ENCODE measurements at places on chromosomes 7 and 10.

- DNase-seq = no peak
- H3K4me3 ChIP-seq = no peak overlapping the region
- no peaks in the 10 kb centered on the region for H3K36me3 ChIP-seq
- peaks cover 4% of the 10 kb centered on the region for H3K4me1 ChIP-seq
- H3K27me3 ChIP-seq = no peaks in the 10 kb centered on the region
These were observed 106.9 kb upstream of the BET1 start for GRCh38 chr7:94111009-94111408.

- H3K27ac ChIP-seq = peak overlapping the region; percentile 83
- H3K27me3 ChIP-seq = no peaks in the 10 kb centered on the region
- H3K4me3 ChIP-seq = peak overlapping the region; percentile 6
These were observed 8.8 kb downstream of the ADAP1 start for GRCh38 chr7:945556-946255.

DNA sequence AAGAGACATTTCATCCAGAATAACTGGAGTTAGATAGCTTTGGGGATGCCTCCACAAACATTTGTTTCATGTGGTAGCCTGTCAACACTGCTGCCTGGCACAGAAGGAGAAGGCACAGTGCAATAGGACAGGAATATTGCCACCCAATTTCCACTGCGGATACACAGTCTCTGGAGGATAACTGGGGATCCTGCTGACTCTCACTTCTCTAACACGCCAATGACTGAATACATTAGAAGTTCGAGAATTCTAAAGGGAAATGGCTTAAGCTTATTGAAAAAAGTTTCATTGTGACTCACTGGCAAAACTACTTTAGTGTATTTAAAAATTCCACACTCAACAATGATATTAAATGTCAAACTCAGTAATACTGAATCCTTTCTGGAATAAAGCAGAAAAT, 12.9 kb downstream of the ARL3 start:
- DNase-seq = no peak
- no peak overlapping the region for H3K27ac ChIP-seq
- peaks cover 3% of the 10 kb centered on the region for H3K36me3 ChIP-seq
- no peaks in the 10 kb centered on the region for H3K4me1 ChIP-seq
- no peak overlapping the region for H3K4me3 ChIP-seq

GRCh38 chr7:107659666-107660065, 962 bp upstream of the SLC26A4 start:
- DNase-seq = no peak
- H3K4me3 ChIP-seq = no peak overlapping the region
- peaks cover 6% of the 10 kb centered on the region for H3K27me3 ChIP-seq
- H3K36me3 ChIP-seq = no peaks in the 10 kb centered on the region
- peaks cover 21% of the 10 kb centered on the region for H3K4me1 ChIP-seq

- H3K4me1 ChIP-seq = no peaks in the 10 kb centered on the region
- H3K27me3 ChIP-seq = no peaks in the 10 kb centered on the region
- H3K36me3 ChIP-seq = no peaks in the 10 kb centered on the region
- no peak overlapping the region for H3K27ac ChIP-seq
These were observed 44.2 kb upstream of the PIK3AP1 start for GRCh38 chr10:96764425-96765060.

GRCh38 chr7:53059591-53059990, 24.2 kb downstream of the POM121L12 start:
- no peaks in the 10 kb centered on the region for H3K27me3 ChIP-seq
- no peak for DNase-seq
- no peaks in the 10 kb centered on the region for H3K4me1 ChIP-seq
- H3K27ac ChIP-seq = no peak overlapping the region

GRCh38 chr7:3289996-3290395, 11.1 kb upstream of the SDK1 start:
- no peaks in the 10 kb centered on the region for H3K36me3 ChIP-seq
- no peak overlapping the region for H3K4me3 ChIP-seq
- H3K27ac ChIP-seq = no peak overlapping the region
- H3K27me3 ChIP-seq = no peaks in the 10 kb centered on the region
- peaks cover 6% of the 10 kb centered on the region for H3K4me1 ChIP-seq

GRCh38 chr10:123552760-123553554, 113.2 kb upstream of the GPR26 start:
- no peaks in the 10 kb centered on the region for H3K27me3 ChIP-seq
- no peak for DNase-seq
- no peaks in the 10 kb centered on the region for H3K4me1 ChIP-seq
- H3K4me3 ChIP-seq = no peak overlapping the region

DNA sequence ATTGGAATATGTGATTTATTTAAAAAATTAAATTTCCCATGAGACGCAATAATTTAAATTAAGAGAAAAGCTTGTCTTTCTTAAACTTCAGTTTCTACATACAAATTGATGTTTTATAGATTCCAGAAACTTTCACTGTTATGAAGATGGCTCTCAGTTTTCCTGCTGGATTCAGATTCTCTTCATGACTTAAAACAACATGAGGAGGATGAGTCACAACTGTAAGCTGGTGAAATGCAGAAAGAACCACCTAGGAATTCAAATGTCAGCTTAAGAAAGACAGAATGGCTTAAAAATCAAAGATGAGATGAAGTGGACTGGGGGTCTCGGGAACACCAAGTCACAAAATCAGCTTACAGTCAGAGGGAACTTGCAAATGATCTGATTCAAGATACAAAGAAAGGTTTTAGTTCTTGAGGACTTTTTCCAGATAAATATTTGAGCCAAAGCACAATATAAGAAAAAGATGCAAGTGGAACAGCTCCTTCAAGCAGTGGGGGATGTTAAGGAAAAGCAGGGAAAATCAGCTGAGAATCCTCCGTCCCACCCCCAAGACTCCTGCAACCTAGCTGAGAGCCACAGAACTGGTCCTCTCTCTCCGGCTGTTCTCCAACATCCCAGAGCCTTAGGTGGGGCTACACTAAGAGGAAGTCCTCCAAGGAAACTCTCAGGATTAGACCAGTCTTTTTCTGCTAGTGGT, 279.8 kb downstream of the KCNMA1 start:
- no peak overlapping the region for H3K27ac ChIP-seq
- no peak overlapping the region for H3K4me3 ChIP-seq
- no peaks in the 10 kb centered on the region for H3K4me1 ChIP-seq
- no peak for DNase-seq

- peaks cover 18% of the 10 kb centered on the region for H3K4me1 ChIP-seq
- peak overlapping the region; percentile 38 for H3K27ac ChIP-seq
These were observed 20.9 kb downstream of the MYOF start for GRCh38 chr10:93461109-93461806.

DNA sequence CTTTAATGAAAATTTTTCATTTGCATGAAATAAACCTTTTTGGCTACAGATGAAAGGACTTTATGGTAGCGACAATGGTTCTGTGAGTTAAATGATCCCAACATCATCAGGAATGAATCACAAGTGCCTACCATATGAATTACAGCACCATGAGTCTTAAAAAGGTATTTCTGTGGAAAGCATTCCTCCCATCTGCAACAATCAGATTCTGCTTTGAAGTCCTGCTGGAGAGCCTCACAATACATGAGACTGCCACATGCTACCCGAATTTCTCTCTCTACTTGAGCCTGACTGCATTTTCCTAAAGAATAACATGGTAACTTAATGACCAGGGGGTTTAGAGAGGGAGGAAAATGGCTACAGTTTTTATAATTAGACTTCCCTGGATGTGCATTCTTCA, 190.3 kb downstream of the TWIST1 start:
- H3K27me3 ChIP-seq = no peaks in the 10 kb centered on the region
- H3K27ac ChIP-seq = no peak overlapping the region
- no peaks in the 10 kb centered on the region for H3K4me1 ChIP-seq
- no peak overlapping the region for H3K4me3 ChIP-seq

GRCh38 chr7:111787741-111788140, 225.4 kb upstream of the IMMP2L start:
- DNase-seq = no peak
- H3K4me1 ChIP-seq = peaks cover 26% of the 10 kb centered on the region
- no peak overlapping the region for H3K27ac ChIP-seq
- H3K36me3 ChIP-seq = no peaks in the 10 kb centered on the region

DNA sequence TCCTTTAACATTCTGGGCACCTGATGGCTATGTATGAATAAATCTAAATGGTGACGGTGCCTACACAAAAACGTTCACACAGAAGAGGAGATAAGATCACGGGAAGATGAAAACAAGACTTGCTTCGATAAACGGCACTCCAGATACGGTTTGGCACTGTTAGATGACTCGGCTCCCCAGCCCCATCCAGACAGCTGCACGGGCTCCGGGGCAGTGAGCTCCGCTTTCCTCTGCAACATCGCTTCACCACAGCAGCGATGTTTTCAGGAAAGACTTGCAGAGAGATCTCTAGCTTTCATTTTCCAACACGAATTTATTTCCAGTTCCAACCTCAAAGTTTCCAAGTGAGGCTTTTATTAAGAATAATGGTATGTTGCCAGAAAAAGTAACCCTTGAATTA, 132.1 kb downstream of the KLF6 start:
- H3K4me1 ChIP-seq = no peaks in the 10 kb centered on the region
- no peak overlapping the region for H3K4me3 ChIP-seq
- H3K27ac ChIP-seq = no peak overlapping the region
- H3K27me3 ChIP-seq = no peaks in the 10 kb centered on the region

DNA sequence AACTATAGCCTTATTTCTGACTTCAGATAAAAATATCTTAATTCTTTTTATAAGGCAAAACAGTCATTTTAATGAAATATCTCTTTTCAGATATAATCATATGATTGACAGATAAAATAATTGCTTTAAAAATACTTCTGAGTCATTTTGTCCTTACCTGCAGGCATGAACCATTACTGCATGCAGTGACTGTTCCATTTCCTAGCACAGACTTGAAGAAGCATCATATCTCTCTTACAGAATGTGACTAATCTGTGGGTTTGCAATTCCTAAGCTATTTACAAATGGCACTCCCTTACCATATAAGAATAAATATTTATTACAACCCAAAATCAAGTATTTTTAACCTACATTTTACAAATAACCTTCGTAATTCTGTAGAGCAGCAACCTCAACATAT, 120.7 kb downstream of the SRPK2 start:
- DNase-seq = no peak
- H3K4me3 ChIP-seq = no peak overlapping the region
- peaks cover 24% of the 10 kb centered on the region for H3K4me1 ChIP-seq
- H3K36me3 ChIP-seq = no peaks in the 10 kb centered on the region
- H3K27me3 ChIP-seq = no peaks in the 10 kb centered on the region
- peak overlapping the region; percentile 68 for H3K27ac ChIP-seq

DNA sequence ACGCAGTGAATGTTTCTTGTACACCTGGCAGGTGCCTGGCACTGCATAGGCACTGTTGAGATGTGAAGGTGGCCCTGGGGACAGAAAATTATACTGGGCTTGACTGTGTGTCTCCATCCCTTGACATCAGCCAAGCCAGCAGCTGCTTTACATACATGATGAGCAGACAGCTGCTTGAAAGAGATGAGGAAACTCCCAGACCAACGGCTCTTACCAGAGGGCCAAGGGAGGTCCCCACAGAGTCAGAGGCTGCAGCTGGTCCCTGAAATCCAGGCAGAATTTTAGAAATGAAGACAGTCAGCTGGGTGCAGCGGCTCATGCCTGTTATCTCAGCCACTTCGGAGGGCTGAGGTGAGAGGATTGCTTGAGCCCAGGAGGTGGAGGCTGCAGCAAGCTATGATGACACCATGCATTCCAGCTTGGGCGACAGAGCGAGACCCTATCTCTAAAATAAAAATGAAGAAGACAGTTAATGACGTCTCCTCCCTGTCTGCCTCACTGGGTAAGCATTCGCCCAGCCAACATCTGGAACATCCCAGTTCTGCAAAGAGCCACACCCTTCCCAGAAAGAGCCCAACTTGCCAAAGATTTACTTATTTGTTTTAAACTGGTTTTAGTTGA, 17.6 kb downstream of the LIMK1 start:
- peaks cover 11% of the 10 kb centered on the region for H3K4me1 ChIP-seq
- no peak for DNase-seq
- no peak overlapping the region for H3K27ac ChIP-seq
- H3K4me3 ChIP-seq = no peak overlapping the region
- peaks cover 4% of the 10 kb centered on the region for H3K36me3 ChIP-seq
- no peaks in the 10 kb centered on the region for H3K27me3 ChIP-seq

- no peaks in the 10 kb centered on the region for H3K27me3 ChIP-seq
- no peak overlapping the region for H3K4me3 ChIP-seq
- no peak for DNase-seq
- H3K27ac ChIP-seq = no peak overlapping the region
These were observed 697.0 kb upstream of the PCDH15 start for GRCh38 chr10:55497893-55498499.

DNA sequence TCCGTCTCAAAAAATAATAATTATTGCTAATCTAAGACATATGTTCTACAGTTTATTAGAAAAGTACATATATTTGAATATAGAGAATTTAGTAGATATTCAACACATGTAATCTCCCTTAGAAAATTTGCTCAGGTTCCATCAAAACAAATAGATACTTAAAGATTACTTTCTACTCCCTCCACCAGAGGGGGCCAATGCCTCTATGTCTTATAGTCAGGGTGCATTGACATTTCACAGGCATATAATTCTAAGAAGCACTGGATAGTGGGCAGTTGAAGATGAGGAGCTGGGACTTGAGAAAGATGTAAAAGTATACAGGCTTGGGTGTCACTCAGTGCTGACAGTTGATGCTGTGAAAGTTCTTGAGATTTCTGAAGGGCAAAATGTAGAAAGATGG, 301.6 kb upstream of the HPS1 start:
- H3K36me3 ChIP-seq = no peaks in the 10 kb centered on the region
- no peak overlapping the region for H3K27ac ChIP-seq
- H3K4me1 ChIP-seq = no peaks in the 10 kb centered on the region
- H3K27me3 ChIP-seq = no peaks in the 10 kb centered on the region
- no peak overlapping the region for H3K4me3 ChIP-seq
- DNase-seq = no peak

GRCh38 chr7:2523941-2524807, 4.6 kb downstream of the LFNG start:
- H3K36me3 ChIP-seq = no peaks in the 10 kb centered on the region
- H3K27ac ChIP-seq = peak overlapping the region; percentile 90
- H3K27me3 ChIP-seq = no peaks in the 10 kb centered on the region

GRCh38 chr7:85488406-85488805, 301.6 kb upstream of the SEMA3D start:
- H3K27me3 ChIP-seq = no peaks in the 10 kb centered on the region
- H3K27ac ChIP-seq = no peak overlapping the region
- no peak overlapping the region for H3K4me3 ChIP-seq
- DNase-seq = no peak

GRCh38 chr10:96720422-96721206, at the start of gene PIK3AP1:
TSS of gene PIK3AP1 (minus strand) at chr10:96720514. CDS start at chr10:96720394, 120 bp downstream.
- H3K4me1 ChIP-seq = peaks cover 44% of the 10 kb centered on the region
- H3K36me3 ChIP-seq = no peaks in the 10 kb centered on the region
- H3K27me3 ChIP-seq = no peaks in the 10 kb centered on the region

GRCh38 chr7:29039821-29040578, 81.9 kb upstream of the TRIL start:
- H3K27ac ChIP-seq = no peak overlapping the region
- no peak overlapping the region for H3K4me3 ChIP-seq
- H3K4me1 ChIP-seq = peaks cover 16% of the 10 kb centered on the region
- no peak for DNase-seq

DNA sequence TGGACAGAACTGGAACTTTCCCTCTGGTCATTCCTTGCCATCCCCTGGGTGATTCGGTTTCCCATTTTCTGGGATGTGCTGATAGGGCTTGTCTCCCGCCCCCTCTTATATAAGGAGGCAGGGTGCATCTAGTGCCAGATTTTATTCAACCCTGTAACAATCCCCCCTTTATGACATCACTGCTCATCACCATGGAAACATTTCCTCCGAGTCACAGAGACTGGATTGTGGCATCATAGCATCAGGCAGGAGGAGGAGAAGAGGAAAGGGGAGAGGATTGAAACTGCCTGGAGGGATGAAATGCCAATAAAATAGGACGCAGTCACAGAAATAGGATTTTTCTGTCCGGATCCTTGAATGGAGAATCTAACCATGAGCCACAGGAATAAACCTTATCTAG, 25.0 kb downstream of the SORCS3 start:
- H3K36me3 ChIP-seq = no peaks in the 10 kb centered on the region
- no peak for DNase-seq
- no peak overlapping the region for H3K27ac ChIP-seq
- no peak overlapping the region for H3K4me3 ChIP-seq
- no peaks in the 10 kb centered on the region for H3K4me1 ChIP-seq
